Mesothelial cell of epicardium (in vitro differentiated cells): ENCODE measurements at places on chromosomes 1 and 21.
A peak's percentile ranks its signal among the peaks of the same experiment; 100 is the strongest.

DNA sequence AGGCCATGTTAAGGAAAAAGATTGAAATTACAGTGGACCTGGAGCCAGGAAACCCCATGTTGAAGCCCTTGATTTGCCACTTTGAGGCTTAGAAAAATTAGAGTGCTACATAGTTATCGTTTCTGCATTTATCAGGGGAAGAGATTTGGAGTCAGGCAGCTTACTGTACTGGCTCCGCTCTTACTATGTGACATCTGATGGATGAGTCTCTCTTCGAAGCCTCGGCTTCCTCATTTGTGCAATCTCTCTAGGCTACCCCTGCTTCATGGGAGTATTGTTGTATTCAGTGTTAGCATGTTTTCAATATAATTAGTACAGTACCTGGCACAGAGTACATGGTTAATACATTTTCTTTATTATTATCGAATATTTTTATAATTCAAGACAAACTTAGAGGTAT lies 480.4 kb upstream of the USP24 start:
- no peak for DNase-seq

GRCh38 chr1:30957560-30958222 lies 49.1 kb upstream of the SDC3 start:
- DNase-seq: no peak

GRCh38 chr1:11648732-11649158 lies 5.5 kb downstream of the FBXO2 start:
- DNase-seq: no peak

- DNase-seq: no peak
Measured at GRCh38 chr1:156813750-156814570, 2.7 kb downstream of the SH2D2A start.

DNA sequence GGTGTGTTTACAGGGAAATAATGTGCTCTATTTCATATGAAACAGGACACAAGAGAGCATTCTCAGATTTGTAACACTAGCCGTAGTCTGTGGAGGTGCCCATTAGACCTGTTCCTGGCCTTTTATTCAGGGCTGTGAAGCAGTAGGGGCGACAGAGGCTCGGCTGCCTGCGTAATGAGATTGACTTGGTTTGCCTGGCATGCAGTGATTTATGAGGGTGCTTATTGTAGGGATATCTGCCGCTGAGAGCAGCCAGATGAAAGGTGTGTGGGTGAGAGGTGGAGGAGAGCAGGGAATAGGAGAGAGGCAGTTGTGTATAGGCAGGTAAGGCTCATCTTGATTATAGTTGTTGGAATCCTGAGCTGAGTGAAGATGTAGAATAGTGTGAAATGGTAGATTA lies 51.3 kb downstream of the DNAJC6 start:
- no peak for DNase-seq

DNA sequence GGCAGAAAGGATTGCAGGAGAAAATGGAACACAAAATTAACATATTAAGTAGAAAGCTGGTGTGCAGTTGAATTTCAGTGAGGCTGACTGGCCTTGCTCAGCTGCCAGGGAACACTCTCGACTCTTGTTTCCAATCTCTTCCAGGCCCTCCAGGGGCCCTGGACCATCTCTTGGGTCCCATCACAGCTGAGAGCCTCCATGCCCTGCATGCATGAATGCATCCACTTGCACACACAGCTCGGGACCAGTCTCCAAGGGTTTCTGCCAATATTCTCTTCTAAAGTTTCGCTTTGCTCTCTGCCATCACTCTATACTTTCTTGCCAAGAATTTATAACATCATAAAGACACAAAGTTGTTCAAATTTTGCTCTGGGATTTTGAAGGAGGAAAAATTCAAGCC lies 200.3 kb downstream of the DSCAM start:
- no peak for DNase-seq

GRCh38 chr21:18499761-18500376 lies 96.3 kb upstream of the TMPRSS15 start:
- DNase-seq: peak; percentile 25

DNA sequence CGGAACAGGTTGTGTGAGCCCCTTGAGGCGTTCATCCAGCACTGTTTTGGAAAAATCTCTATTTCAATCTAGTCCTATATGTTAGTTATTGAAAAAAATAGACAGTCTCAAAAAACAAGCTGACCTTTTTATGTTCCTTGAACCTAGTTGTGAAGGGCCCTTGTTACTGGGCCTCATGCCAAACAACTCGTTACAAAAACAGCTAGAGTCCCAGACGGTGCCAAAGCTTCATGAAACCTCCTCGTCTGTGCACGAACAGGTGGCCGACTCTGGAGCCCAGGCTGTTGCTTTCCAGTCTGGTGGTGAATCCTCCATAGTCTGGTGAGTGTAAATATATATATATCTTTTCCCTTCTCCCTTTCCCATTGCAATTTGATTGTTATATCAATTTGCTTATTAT lies at the start of gene CHIA:
Gene CHIA, plus strand, starts transcription at position 222 of the 400 bp plus-strand sequence. CDS start 19,617 bp downstream, outside the sequence.
- no peak for DNase-seq

GRCh38 chr1:7770669-7770996 lies 463 bp upstream of the VAMP3 start:
- DNase-seq: no peak

GRCh38 chr1:109185357-109185756 lies 28.4 kb upstream of the SARS1 start:
- DNase-seq: no peak

GRCh38 chr1:173062150-173062938 lies 11.6 kb upstream of the TNFSF18 start:
- DNase-seq: no peak

- DNase-seq: no peak
Measured at GRCh38 chr1:219427403-219427802, 185.5 kb downstream of the ZC3H11B start.

DNA sequence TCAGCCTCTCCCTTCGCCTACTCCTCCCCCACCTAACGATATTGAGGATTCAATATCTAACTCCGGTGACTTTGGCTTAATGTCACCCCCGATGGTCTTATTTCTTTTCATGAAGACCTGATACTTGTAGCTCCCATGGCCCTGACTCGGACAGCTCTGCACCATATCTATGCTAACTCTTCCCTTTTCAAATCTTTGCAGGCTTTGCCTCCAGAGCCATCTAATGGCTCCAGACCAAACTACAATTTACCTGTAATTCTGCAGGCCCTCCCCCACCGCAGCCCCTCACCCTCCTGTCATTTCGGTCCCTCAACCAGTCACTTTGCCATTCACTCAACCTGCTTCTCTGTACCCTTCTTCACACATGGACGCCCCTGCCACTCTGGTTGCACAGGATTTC lies 7.9 kb upstream of the GSTM5 start:
- DNase-seq: no peak

GRCh38 chr1:30759718-30760281 lies 2.2 kb upstream of the LAPTM5 start:
- no peak for DNase-seq

- no peak for DNase-seq
Measured at GRCh38 chr1:57623791-57624538, 200.1 kb upstream of the DAB1 start.

DNA sequence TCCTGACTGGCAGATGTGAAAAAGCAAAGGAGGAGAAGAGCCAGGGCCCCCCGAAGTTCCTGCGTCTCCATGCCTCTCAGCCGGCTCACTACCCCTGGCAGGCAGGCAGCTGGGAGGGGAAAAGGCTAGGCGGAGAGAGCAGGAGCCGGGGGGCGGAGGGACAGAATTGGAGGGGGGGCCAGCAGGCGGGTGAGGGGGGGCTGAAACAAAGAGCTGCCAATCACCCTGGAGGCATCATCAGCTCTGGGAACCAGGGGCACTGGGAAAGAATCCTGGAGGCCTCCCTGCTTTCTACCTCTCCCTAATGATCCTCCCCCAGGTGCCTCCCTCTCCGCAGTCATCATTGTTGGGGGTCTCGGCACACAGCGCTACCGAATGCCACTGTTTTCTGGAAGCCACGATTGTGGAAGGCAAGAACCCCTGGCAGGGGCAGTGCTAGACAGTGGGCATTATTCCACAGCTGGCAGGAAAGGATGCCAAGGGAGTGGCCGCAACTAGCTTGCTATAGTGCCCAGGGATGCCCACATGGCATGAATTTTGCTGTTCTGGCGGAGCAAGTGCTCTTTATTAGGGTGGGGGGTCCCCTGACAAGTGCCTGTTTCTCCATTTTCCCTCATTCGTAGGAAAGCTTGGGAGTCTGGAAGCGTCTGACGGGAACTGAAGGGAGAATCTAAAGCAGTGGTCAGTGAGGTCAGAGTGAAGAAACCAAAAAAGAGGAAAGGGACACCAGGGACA lies at the start of gene THBS3:
Gene THBS3, minus strand, starts transcription at position 92 of the 735 bp plus-strand sequence. Its CDS starts 21 bp downstream, at position 71.
- no peak for DNase-seq

DNA sequence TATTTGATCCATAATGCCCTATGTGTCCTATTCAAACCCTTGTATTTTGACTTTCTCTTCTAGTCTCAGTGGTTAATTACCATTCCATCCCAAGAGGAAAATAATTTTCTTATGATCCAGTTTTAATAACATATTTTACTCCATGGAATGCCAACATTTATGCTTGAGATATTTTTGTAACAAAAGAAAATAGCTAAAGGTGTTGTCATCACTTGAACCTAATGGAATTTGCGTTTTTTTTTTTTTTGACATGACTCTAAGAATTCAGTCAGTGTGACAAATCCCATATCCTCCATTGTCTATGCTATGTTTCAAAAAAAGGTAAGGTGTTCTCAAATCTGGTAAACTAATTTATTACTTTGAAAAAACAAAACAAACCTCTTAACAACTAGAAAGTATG lies 324.1 kb upstream of the ADAMTS5 start:
- DNase-seq: no peak

GRCh38 chr1:161089938-161090337 lies 580 bp upstream of the NECTIN4 start:
- no peak for DNase-seq

GRCh38 chr1:19344372-19344810 lies 32.3 kb downstream of the SLC66A1 start:
- DNase-seq: no peak

GRCh38 chr1:247561711-247562110 lies 12.8 kb downstream of the GCSAML start:
- no peak for DNase-seq

DNA sequence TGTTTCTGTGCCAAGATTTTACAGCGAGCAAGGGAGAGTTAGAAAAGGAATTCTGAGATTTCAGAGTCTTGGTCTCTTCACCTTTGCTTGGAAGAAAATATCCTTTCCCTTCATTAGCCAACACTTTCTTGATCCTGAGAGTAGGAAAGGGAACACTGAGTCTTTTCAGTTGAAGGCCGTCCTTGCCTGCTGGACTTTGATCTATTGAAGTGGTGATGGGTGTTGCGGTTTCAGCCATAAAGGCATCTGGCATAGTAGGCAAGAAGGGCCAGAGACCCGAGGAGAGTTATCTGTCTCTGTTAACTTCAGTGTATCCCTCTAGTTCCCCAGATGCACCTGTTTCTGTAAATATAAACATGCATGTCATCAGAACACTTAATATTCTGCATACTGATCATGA lies 9.7 kb downstream of the SELE start:
- DNase-seq: no peak

DNA sequence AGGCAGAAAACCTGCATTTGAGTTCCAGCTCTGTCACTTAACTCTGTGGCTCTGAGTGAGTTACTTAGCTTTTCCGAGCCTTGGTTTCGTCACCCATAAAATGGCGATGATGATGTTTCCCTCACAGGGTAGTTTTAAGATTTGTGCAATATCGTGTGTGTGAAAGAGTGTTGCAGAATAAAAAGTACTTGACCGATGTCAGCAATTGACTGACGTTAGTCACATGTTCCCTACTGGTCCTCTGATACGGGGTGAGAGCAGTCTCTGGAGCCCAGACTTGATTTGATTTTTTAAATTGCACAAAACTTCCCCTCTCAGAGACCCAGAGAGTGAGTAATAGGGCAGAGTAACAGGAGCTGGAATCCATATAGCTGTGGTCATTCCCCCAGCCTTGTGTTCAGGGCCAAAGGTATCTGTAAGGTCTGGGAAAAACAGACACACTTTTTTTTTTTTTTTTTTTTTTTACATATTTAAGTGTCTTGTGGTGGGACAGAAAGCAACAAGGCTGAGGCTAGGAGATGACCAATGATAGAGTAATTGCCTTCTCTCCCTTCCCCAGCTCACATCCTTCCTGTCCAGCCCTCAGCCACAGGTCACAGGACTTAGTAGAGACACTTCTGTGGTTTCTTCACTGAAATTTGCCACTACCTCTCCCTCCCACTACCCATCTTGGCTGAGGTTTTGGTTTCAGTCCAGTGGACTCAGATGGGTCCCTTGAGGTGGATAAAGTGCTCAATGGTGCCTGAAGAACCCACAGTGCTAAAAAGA lies 2.0 kb downstream of the FCER1G start:
- no peak for DNase-seq

- DNase-seq: no peak
Measured at GRCh38 chr1:60589916-60590315, 492.4 kb upstream of the NFIA start.

GRCh38 chr1:44808063-44808937 lies at the start of gene BTBD19:
BTBD19 (plus strand) TSS chr1:44808523; CDS start chr1:44808821, 298 bp downstream.
- peak; percentile 72 for DNase-seq

DNA sequence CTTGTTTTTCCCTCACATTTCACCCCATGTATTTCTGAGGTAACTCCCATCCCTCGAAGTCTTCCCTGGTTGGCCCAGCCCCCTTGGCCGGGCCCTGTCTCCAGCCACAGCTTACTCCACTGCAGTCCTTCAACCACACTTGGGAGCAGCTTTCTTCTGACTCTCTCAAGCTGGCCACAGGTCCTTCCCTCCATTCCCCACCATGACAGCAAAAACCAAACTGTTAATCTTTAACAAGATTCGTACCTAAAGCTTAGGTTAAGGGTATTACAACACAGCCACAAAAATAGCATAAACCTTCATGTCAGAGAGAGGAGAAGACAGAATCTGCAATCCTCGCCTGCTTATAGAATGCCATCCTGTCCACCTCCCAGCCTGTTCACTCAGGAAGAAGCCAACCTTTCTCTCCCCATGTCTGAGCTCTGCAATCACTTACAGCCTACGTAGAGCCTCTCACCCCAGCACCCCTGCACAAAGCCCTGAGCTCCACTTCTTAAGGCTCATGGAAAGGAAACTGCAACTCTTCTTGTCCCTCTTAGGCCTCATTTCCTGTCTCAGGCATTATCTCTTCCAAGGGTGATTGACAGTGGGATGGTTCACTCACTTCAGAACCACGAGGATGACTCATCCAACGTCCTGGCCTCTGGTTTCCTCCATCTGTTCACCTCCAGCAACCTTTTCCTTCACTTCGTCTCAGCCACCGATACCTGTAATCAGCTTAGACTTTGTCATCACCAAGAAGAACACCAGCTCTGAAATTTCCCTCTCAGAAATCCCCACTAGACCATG lies 72.8 kb downstream of the CD2 start:
- no peak for DNase-seq

- DNase-seq: no peak
Measured at GRCh38 chr1:205241366-205242030, 13.8 kb downstream of the TMCC2 start.

- DNase-seq: no peak
Measured at GRCh38 chr1:56385314-56385713, 194.0 kb downstream of the PLPP3 start.

GRCh38 chr1:33473900-33474299 lies 1.5 kb downstream of the ZSCAN20 start:
- no peak for DNase-seq

DNA sequence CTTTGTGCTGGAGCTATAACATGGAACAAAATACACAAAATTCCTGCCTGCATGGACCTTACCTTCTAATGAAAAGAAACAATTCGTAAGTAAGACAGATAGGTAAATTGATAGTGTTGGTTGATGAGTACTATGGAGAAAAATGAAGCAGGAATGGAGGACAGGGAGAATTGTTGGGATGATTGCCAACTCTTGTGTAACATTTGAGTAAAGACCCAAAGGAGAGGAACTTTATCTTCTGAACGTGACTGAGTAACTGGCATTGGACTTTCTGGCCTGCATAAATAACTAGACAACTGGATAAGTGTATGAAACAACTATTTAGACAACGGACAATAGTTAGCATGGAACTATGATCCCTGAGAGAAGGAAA lies 6.8 kb upstream of the EFCAB14 start:
- DNase-seq: no peak
